ENCODE measurements at places on chromosomes 16 and 17.

GRCh38 chr17:65052585-65052984, 4.0 kb downstream of the GNA13 start:
- no peak overlapping the region for H3K4me3 ChIP-seq
- DNase-seq = no peak
- H3K27ac ChIP-seq = no peak overlapping the region
- H3K36me3 ChIP-seq = peaks cover 30% of the 10 kb centered on the region

DNA sequence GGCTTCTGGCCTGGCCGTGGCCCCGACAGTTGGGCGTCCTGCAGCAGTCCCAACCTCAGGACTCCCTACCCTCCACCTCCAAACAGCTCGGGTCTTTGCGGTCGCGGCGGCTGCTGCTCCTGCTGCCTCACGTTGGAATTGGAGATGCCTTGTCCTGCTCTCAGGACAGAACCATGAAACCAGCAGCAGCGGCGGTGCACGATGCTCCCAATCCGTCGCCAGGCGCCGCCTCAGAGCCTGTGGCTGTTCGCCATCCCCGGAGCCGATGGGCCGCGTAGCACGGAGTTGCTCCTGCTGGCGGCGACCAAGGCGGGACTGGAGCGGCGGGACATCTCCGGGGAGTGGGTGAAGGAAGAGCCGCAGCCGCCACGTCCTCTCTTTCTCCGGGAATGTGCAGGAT, 1965.9 kb downstream of the TP53TG3F start:
- no peak overlapping the region for H3K27ac ChIP-seq
- no peaks in the 10 kb centered on the region for H3K4me1 ChIP-seq
- no peaks in the 10 kb centered on the region for H3K27me3 ChIP-seq
- no peak overlapping the region for H3K4me3 ChIP-seq
- no peak for DNase-seq

DNA sequence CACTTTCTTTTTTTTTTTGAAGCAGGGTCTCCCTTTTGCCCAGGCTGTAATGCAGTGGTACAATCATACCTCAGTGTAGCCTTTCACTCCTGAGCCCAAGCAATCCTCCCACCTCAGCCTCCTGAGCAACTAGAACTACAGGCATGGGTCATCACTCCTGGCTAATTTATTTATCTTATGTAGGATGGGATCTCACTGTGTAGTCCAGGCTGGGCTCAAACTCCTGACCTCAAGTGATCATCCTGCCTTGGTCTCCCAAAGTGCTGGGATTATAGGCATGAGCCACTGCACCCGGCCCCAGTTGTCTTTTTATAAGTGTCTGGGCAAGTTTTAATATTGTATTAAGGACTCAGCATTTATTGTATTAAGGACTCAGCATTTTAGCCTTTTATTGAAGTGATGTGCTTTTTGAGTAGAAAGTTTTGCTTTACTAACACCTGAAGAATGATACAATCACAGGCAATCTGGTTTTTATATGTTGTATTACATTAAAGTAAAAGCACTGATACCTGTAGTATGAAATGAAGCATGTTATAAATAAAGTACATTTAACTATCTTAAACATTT, 22.9 kb downstream of the VMP1 start:
- no peak overlapping the region for H3K4me3 ChIP-seq
- no peaks in the 10 kb centered on the region for H3K27me3 ChIP-seq
- H3K36me3 ChIP-seq = no peaks in the 10 kb centered on the region
- no peak overlapping the region for H3K27ac ChIP-seq
- DNase-seq = no peak

GRCh38 chr17:6910987-6911603, 79.6 kb upstream of the TEKT1 start:
- H3K4me1 ChIP-seq = peaks cover 22% of the 10 kb centered on the region
- H3K4me3 ChIP-seq = no peak overlapping the region
- H3K36me3 ChIP-seq = peaks cover 18% of the 10 kb centered on the region
- no peak overlapping the region for H3K27ac ChIP-seq

DNA sequence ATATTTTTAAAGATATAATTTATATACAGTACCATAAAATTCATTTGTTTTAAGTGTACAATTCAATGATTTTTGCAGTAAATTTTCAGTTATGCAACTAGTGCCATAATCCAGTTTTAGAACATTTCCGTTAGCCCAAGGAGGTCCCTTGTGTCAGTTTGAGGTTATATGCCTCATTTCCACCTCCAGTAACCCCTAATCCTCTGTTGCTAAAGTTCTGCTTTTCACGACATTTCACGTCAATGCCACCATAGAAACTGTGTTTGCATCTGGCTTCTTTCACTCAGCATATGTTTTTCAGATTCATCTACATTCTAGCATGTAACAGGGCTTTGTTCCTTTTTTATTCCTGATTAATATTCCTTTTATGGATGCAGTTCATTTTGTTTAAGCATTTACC, 42.4 kb upstream of the NUDT7 start:
- no peaks in the 10 kb centered on the region for H3K36me3 ChIP-seq
- H3K27me3 ChIP-seq = no peaks in the 10 kb centered on the region
- no peaks in the 10 kb centered on the region for H3K4me1 ChIP-seq
- H3K4me3 ChIP-seq = no peak overlapping the region
- H3K27ac ChIP-seq = no peak overlapping the region

- no peak for DNase-seq
- H3K27ac ChIP-seq = no peak overlapping the region
- no peak overlapping the region for H3K4me3 ChIP-seq
- peaks cover 2% of the 10 kb centered on the region for H3K27me3 ChIP-seq
Measured at GRCh38 chr16:7834771-7835431, 502.3 kb downstream of the RBFOX1 start.

DNA sequence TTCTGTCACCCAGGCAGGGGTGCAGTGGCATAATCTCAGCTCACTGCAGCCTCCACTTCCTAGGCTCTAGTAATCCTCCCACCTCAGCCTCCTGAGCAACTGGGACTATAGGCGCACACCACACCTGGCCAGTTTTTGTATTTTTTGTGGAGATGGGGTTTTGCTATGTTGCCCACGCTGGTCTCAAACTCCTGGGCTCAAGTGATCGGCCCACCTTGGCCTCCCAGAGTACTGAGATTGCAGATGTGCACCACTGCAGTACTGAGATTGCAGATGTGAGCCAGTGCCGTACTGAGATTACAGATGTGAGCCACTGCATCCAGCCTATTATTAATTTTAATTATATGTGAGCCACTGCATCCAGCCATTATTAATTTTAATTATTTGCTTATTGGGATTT, 13.8 kb downstream of the CRK start:
- peaks cover 34% of the 10 kb centered on the region for H3K4me1 ChIP-seq
- peaks cover 31% of the 10 kb centered on the region for H3K36me3 ChIP-seq
- H3K27ac ChIP-seq = no peak overlapping the region
- no peak overlapping the region for H3K4me3 ChIP-seq

GRCh38 chr16:51845586-51846305, 694.7 kb upstream of the SALL1 start:
- no peaks in the 10 kb centered on the region for H3K36me3 ChIP-seq
- no peak for DNase-seq
- no peak overlapping the region for H3K27ac ChIP-seq
- H3K4me3 ChIP-seq = no peak overlapping the region

DNA sequence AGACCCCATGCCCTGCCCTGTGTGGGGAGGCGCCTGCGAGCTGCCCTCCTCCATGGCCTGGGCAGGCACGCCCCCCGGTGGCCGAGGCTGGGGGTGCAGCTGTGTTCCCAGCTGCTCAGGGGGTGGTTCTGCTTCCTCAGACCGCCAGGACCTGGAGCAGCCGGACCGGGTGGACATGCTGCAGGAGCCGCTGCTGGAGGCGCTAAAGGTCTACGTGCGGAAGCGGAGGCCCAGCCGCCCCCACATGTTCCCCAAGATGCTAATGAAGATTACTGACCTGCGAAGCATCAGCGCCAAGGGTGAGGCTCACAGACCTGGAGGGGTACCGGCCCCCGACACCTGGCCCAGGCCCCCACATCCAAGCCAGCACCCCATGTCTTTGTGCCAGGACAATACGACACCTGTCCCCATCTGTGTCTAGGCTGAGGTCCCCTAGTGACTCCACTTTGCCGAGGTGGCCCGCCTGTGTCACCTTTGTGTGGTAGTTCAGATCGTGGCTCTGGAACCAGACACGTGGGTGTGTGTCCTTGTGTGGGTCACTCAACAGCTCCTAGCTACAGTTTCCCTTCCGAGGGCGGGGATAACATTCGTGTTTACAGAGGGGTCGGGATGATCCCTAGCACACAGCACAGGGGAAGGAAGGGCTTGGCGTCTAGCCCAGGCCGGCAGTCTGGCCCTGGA, 9.3 kb downstream of the GJD3 start:
- DNase-seq = peak; percentile 97
- H3K4me1 ChIP-seq = peaks cover 14% of the 10 kb centered on the region
- no peak overlapping the region for H3K27ac ChIP-seq
- no peak overlapping the region for H3K4me3 ChIP-seq
- peaks cover 18% of the 10 kb centered on the region for H3K36me3 ChIP-seq

- H3K4me3 ChIP-seq = no peak overlapping the region
- no peak for DNase-seq
- H3K36me3 ChIP-seq = peaks cover 15% of the 10 kb centered on the region
- no peak overlapping the region for H3K27ac ChIP-seq
- peaks cover 2% of the 10 kb centered on the region for H3K27me3 ChIP-seq
Measured at GRCh38 chr17:59387351-59388068, 56.1 kb downstream of the YPEL2 start.

GRCh38 chr17:35915153-35915964, 15.2 kb downstream of the RDM1 start:
- H3K36me3 ChIP-seq = peaks cover 10% of the 10 kb centered on the region
- DNase-seq = no peak
- H3K27ac ChIP-seq = no peak overlapping the region
- no peak overlapping the region for H3K4me3 ChIP-seq
- peaks cover 21% of the 10 kb centered on the region for H3K4me1 ChIP-seq

DNA sequence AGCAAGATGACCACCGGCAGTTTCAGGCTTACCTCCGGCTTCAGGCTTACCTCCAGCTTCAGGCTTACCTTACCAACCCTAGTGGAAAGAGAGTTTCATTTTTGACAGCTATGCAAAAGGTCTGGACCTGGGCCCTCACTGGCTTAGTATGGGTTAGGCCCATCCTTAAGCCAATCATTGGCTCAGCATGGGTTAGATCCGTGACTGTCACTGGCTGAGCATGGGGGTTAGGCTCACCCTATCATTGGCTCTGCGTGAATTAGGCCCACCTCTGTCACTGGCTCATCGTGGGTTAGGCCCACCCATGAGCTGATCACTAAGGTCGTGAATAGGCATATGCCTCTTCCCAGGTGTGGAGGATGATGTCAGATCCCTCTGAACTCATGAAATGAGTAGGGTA, 8.1 kb downstream of the NDE1 start:
- no peak overlapping the region for H3K4me3 ChIP-seq
- H3K4me1 ChIP-seq = peaks cover 7% of the 10 kb centered on the region
- peaks cover 7% of the 10 kb centered on the region for H3K36me3 ChIP-seq
- no peak overlapping the region for H3K27ac ChIP-seq
- DNase-seq = no peak

DNA sequence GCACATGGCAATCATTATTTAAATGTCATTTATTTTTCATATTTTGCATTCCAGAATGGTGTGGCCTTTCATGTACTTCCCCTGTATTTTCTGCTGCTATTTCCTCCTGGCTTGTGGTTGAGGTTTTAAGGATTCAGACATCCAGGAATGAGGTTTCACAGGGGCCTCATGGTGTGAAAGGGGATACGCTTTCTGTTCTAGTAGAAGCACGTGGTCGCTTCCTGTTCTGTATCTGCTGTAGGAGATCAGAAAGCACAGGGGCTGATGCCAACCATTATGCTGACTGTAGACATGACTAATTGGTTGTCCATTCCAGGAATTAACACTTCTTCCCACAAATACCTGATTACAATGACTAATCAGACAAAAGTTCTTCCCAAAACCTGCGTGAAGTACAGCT, 405.9 kb downstream of the SHISA9 start:
- DNase-seq = no peak
- no peaks in the 10 kb centered on the region for H3K4me1 ChIP-seq
- no peaks in the 10 kb centered on the region for H3K27me3 ChIP-seq
- no peaks in the 10 kb centered on the region for H3K36me3 ChIP-seq

- no peak for DNase-seq
- peaks cover 4% of the 10 kb centered on the region for H3K4me1 ChIP-seq
- peaks cover 5% of the 10 kb centered on the region for H3K27me3 ChIP-seq
- H3K36me3 ChIP-seq = no peaks in the 10 kb centered on the region
- H3K27ac ChIP-seq = no peak overlapping the region
Measured at GRCh38 chr16:12498077-12498476, 305.6 kb downstream of the CPPED1 start.
